ENCODE measurements at places on chromosomes 13 and 19.

DNA sequence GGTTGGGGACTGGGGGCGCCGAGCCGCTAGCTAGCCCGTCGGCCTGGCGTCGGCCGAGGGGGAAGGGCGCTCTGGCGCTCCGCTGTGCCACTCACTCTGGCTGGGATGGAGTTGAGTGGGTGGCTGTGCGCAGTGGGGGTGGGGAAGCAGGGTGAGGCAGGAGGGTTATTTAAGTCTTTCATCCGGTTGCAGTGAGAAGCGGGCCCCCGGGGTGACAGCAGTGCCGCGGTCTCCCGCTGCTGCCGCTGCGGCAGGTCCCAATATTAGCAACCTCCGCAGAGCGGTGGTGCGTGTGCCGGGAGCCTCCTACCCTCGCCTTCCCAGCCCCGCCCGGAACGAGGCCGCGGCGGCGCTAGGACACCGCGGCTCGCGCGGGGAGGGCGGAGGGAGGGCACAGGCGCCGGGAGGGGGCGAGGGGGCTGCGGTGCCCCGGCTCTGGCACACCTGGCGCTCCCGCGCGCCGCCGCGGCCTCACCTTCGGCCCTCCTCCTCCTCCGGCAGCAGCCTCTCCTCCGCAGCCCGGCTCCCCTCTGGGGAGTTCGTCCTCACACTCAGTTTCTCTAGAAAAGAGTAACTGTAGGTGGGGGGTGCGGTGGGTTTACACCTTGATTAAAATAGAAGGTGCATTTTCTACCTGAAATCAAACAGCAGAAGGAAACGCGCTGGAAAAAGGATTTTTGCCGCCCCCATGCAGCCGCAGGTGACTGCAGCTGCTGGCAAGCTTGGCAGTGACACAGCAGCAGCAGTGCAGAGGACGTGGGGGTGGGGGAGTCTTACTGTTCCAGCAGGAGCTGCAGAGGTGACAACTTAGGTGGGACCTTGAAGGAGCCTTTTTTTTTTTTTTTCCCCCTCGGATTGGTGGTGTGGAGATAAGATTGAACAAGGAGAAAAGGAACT lies 4.5 kb downstream of the FGF9 start:
- DNase-seq, result peak; percentile 40

DNA sequence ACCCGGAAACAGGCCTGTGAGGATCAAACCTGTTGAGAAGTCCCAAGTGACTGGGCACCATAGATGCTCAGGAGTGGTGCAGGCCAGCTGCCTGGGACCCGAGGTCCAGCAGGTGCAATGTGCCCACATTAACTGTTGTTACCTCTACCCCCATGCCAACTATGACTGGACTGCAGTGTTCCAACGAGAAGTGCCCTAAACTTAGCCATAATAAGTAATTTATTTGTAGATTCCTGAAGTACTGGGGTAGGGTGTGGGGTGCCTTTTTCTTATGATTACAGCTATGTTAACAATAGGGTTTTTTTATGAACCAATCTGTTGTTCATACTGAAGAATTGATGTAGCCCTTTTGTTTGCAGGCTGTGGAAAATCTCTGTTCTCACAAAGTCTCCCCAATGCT lies 9.2 kb downstream of the CUL4A start:
- DNase-seq, result no peak

DNA sequence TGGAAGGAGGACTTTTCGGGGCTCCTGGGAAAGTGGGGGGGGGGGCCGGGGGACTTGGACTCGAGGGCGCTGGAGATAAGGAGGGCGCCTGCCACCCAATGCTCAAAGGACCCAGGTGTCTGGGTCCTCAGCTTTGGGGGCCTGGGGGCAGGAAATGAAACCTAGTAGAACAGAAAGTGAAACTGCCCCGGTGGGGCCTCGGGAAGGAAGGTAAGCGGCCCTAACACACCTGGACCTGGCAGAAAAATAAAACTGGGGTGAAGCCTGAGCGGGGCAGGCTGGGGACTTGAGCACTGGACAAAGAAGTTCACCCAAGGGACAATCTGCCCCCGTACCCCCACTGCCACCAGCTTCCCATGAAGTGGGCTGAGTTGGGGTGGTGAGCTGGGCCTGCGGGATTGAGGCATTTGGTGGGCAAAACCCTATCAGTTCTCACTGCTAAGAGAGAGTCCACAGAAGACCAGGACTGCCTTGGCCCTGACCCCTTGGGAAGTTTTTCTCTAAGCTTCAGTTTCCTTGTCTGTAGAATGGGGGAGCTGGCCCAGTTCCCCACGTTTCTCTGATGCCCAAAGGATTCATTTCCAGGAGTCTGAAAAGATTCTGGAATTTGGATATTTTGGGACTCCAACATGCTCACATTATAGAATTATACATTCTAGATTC lies 2.3 kb downstream of the PRKD2 start:
- DNase-seq, result peak; percentile 60

- no peak for DNase-seq
These were observed 13.0 kb upstream of the KCNN1 start for GRCh38 chr19:17953869-17954268.

GRCh38 chr13:73943137-73943964 lies 190.9 kb downstream of the KLF12 start:
- no peak for DNase-seq

- no peak for DNase-seq
These were observed 275.2 kb upstream of the EDNRB start for GRCh38 chr13:78193846-78194245.

GRCh38 chr19:35959040-35959967 lies 23.1 kb downstream of the LRFN3 start:
- peak; percentile 76 for DNase-seq

DNA sequence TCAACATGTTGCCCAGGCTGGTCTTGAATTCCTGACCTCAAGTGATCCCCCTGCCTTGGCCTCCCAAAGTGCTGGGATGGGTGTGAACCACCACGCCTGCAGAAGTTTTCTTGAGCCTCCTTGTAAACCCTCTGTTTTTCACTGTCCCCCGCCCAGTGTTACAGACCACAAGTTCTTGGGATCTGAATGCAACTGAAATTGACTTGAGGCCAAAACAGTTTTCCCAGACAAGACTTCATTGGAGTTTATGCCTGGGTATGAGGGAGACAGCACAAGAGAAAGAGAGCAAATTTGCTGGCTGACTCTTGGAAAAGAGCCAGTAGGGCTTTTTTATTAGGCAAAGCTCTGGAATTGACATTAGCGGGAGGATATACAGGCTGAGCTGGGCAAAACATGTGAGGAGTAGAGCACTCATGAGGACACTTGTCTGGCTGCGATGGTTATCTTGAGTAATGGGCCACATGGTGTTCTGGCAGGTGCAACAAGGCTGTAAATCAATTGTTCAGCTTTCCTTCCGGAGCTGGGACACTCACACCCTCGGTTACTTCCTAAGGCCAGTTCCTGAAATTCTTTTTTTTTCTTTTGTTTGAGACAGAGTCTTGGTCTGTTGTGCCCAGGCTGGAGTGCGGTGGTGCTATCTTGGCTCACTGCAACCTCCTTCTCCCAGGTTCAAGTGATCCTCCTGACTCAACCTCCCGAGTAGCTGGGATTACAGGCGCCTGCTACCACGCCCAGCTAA lies 12.7 kb upstream of the HNRNPL start:
- DNase-seq, result no peak

GRCh38 chr13:67120872-67121531 lies 109.1 kb downstream of the PCDH9 start:
- no peak for DNase-seq

DNA sequence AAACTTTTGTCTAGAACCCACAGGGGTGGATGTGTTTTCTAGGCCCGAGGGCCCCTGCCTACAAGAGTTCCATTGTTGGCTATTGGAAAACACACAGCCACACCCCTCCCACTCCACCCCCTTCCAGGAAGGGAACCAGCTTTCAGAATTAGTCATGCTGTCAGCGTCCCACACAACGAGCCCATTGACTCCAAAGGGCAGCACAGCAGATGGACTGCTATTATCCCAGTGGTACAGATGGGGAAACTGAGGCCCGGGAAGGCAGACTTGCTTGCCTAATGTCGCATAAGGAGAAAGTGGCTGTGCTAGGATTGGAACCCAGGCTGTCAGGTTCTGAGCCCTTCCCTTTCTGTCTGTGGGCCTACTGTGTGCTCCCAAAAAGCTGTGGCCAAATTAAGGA lies 8.1 kb upstream of the FXYD3 start:
- DNase-seq, result peak; percentile 14

GRCh38 chr13:97493456-97493855 lies 59.5 kb downstream of the RAP2A start:
- DNase-seq, result no peak

DNA sequence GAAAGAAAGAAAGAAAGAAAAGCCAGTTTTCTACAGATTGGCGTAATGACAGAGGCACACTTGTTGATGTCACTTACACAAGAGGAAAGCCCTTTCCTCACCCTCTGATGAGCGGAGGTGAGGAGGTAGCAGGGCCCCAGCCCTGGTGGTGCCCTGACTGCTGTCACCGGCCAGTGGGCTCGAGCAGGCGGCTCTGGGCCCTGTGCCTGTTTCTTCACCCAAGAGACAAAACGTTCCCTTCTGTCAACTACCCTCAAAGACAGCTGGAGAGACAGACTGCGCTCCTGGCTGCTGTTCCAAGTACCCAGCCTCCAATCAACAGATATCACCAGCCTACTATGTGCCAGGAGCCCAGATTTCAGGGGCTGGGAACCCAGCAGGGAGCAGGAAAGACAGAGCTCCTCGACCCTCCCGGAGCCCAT lies 10.1 kb downstream of the EPS15L1 start:
- no peak for DNase-seq

- DNase-seq, result no peak
These were observed 1.6 kb downstream of the SBK2 start for GRCh38 chr19:55535173-55535964.

DNA sequence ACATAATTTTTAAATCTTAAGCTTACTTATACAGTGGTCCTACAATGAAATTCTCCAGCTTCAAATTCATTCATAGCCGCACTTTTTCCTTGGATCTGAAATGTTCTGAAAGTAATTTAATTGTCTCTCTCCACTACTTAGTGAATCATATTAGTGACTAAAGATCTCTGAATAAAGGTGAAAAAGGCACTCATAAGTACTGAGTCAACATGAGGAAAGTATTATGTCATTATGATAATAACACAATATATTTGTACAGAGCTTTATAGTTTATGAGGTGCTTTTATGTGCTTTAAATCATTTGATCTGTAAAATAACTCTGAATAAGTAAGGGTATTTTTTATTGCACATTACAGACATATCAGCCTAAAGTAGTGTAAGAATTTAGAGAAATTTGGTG lies 628.2 kb upstream of the SLITRK5 start:
- no peak for DNase-seq

DNA sequence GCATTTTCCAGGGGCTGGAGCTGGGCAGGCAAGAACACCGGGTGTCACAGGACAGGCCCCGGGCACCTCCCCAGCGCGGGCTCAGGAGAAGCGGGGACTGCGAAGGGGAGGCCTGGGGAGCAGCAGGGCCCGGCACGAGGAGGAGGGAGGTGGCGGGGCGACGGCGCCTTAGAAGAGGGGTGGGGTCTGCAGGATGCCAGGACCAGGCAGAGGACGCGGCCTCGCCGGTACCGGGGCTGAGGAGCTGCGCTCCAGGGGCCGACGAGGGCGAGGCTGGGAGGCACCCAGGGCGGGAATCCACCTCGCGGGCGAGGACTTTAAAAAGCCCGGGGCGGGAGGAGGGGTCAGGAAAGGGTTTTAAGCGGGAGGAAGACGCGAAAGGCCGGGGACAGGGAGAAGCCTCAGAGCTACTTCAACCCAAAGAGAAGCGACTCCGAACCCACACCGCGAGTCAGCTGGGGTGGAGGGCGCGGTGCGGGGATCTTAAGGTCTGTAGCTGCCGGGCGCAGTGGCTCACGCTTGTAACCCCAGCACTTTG lies 665 bp downstream of the ZNF347 start:
- DNase-seq, result peak; percentile 38

DNA sequence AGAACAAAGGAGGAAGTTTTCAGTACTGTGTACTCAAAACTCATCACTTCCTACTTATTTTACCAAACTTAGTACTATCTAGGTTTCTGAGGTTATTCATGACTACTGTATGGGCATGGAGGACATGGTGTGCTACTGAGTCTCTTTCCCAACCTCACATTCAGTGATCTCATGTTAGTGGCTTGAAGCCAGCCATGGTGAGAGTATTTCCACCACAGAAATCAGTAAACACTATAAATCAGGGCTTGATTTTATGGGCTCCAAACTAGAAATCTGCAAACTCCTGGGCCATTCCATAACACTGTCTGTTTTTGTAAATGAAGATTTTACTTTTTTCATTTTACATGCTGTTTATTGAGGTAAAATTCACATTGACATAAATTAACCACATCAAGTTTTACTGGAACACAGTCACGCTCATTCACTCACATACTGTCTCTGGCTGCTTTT lies 19.7 kb downstream of the MED26 start:
- no peak for DNase-seq

DNA sequence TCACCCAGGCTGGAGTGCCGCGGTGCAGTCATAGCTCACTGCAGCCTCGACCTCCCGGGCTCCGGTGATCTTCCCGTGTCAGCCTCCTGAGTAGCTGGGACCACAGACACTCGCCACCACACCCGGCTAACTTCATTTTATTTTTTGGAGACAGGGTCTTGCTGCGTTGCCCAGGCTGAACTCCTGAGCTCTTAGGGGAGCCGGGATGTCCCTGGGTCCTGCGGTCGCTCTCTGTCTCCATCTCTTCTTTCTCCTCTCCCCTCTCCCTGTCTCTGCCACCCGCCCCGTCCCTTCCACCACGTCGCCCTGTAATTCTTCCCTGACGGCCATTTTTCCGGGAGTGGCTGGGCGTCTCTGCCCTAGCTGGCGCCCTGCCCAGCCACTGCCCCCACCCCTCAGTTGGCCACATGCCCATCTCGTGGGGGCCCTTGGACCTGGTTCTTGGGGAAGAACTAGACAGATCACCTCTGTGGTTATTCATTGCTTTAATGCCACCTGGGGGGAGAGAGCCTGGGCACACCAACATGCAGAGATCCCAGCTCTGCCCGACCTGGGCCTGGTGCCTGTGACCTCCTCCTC lies 18.9 kb downstream of the ARID3A start:
- DNase-seq, result no peak

- no peak for DNase-seq
These were observed 23.7 kb upstream of the CERS4 start for GRCh38 chr19:8185343-8186068.

DNA sequence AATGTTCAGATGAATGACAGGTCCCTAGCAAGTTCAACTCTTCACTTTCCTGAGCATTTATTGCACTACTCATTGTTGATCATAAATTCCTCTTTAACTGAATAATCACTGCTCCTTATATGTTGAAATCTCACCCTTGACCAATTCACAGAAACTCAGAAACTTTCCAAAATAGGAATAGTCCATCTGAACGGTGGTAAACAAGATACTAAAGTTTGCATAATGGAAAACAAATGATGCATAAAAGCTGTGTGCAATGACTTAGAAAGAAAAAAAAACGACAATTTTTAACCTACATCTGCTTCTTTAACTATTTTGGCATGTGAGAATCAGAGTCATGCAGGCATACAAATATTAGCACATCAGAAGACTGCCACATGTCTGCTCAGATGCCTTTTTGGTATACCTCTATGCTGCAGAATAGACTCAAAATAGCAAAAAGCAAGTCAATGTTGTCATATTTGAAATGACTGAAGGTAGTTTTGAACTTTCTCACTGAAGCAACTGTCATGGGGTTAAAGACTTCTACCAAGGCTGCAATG lies 34.8 kb downstream of the SLC10A2 start:
- no peak for DNase-seq

Data from stimulated activated CD4-positive, alpha-beta T cell treated with anti-CD3 and anti-CD28 coated beads, Interleukin-2, amount 100 ng/mL, for 24 hours (primary cell).